ENCODE measurements at places on chromosomes 5 and 9.

- no peak for DNase-seq
Observed at GRCh38 chr5:174411479-174411819, 312.9 kb upstream of the MSX2 start.

- no peak for DNase-seq
Observed at GRCh38 chr5:107228226-107228625, 442.5 kb downstream of the EFNA5 start.

GRCh38 chr9:124130277-124131075 is 118.9 kb downstream of the LHX2 start:
- DNase-seq = no peak

DNA sequence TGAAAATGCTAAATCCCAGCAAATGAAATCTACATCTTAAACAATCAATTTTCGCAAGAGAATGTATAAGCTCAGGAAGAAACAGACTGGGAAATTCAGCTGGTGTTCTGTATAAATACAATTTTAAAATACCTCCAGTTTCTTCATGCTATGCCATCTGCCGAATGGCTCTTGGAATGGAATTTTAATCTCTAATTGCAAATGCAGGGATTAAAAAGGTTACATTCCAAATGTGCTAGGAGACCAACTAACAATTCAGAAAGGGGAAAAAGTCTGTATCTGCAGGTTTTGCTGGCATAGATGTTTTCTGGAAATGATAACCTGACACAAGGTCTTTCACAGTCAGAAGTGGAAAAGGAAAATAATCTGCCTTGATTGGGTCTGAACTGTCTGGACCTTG is 379.7 kb downstream of the MAT2B start:
- DNase-seq = no peak

GRCh38 chr5:54547711-54548250 is 30.2 kb downstream of the SNX18 start:
- no peak for DNase-seq

- no peak for DNase-seq
Observed at GRCh38 chr5:91025956-91026355, 357.2 kb downstream of the ARRDC3 start.

DNA sequence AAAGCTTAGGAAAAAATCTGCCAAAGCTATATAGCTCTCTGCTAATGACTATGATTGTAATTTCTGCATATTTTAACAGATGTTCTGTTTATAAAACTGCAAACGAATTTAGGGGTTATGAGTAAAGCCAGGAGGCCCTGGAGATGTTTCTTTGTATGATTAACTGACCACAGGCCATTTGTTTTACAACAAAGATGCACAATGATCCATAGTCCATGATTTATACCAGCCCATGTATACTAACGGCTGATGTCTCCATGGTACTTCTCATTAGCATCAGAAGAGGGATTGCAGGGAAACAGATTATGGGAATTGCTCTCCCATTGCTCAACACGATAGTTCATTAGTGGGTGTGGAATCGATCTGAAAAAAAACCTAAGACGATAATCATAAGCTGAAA is 78.9 kb downstream of the PPP2R2B start:
- DNase-seq = no peak

DNA sequence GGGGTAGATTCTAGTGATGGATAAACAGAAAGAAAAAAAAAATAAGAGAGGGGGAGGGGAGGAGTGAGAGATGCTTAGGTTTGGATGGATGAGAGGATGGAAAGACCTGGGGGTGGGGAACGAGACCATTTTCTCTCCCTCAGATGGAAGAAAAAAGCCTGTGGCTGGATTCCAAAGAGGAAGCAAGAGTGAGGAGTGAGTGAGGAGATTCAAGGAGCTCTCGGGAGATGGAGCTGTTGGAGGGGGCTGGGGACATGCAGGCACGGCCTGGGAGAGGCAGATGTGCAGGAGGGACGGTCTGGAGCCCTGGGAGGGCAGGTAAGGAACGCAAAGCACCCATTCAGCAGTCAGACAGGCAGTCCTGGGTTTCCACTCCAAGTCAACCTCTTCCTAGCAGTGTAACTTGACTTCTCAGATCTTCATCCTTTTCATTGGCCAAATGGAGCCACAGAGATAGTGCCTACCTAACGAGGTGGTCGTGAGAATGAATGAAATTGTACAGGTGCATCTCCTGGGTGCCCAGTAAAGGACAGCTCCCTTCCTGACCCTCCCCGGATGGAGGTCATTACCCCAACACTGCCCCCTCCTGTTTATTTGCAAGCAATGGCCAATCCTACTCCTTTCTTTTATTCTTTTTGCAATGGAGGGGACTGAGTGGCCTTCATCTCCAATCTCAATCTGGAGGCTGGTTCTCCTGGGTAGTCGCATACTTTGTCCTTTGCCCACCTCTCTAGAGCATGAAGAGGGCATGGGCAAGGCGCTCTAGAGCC is 52.2 kb downstream of the PCDH1 start:
- no peak for DNase-seq

DNA sequence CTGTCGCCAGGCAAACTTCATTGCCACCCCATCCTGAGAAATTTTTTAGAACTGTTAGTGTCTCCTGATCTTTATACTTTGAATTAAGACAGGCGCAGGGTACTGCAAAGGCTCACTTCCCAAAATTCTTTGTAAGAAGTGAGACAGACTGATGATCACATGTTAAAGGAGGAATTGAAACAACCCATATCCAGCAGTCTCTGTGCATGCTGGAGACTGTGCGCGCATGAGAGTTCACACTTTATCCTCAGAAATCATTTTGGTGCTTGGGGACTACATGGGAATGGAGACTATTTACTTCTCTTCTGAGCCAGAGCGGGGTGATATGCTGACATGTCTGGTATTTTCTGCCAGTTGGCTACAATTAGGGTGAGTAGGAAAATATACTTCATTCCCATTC is 91.2 kb downstream of the ZNF474 start:
- no peak for DNase-seq

DNA sequence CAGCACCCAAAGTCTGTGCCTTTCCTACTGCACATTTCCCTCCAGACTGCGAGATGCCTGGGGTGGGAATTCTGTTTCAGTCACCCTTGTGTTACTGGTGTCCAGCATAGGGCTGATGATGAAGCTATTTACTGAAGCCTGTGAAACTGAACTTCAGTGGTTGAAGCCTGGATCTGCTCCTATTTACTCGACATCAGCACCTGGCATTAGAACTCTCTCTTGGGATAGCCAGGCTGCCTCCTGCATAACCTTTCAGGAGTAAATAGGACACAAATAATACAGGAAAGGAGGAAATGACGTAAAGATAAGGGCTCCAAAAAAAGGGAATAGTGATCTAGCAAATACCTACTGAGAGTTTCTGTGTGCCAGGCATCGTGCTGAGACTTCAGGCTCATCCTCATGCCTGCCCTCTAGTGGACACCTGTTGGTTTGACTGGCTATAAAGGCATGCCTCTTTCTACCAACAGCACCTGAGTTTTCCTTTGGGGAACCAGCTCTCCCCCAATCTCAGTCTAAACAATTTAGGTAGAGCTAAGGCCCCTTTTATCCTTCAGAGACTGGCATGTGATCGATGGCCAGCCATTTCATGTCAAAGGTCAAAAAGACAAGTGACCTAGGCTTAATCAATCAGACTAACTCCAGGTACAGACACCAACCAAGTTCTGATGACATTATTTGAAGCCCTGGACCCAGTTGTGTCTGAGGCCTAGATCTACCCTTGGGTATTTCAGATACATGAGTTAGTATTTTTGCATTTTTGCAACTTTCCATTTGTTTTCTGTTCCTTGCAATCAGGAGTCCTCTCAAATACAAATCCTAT is 192.1 kb upstream of the TRIM32 start:
- no peak for DNase-seq

DNA sequence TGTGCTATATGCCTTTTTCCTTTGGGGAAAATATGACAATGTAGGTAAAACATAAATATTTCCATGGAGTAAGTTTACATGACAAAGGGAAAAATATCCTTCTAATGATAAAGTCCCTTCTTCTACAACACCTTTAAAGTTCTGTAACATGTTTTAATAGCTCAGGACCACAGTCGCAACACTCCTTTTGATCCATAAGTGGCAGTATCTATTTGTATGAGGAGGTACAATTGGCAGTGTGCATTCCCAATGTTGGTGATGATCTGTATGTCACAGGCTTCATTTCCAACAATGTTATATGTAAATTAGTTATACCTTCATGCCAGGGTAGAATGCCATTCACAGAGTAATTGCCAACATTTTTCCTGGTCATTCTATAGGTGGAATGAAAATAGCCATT is 127.1 kb upstream of the CCNH start:
- no peak for DNase-seq

DNA sequence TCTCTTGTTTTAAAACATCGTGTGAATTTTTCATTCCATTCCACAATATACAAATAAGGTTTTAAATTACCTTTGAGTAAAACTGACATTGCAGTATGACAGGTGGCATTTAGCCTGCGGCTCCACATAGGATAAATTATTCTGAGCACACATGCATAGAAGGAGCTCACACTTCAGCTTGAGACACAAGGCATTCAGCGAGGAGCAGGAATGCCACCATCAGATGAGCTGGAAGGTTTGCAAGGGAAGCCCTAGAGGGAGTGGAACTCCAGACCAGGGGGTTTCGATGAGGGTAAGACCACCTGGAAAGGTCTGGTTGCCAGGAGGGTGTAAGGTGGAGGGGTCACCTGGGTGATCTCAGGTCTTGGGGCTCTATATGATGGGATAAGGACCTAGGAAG is 259.0 kb upstream of the ADRA1B start:
- DNase-seq = no peak

DNA sequence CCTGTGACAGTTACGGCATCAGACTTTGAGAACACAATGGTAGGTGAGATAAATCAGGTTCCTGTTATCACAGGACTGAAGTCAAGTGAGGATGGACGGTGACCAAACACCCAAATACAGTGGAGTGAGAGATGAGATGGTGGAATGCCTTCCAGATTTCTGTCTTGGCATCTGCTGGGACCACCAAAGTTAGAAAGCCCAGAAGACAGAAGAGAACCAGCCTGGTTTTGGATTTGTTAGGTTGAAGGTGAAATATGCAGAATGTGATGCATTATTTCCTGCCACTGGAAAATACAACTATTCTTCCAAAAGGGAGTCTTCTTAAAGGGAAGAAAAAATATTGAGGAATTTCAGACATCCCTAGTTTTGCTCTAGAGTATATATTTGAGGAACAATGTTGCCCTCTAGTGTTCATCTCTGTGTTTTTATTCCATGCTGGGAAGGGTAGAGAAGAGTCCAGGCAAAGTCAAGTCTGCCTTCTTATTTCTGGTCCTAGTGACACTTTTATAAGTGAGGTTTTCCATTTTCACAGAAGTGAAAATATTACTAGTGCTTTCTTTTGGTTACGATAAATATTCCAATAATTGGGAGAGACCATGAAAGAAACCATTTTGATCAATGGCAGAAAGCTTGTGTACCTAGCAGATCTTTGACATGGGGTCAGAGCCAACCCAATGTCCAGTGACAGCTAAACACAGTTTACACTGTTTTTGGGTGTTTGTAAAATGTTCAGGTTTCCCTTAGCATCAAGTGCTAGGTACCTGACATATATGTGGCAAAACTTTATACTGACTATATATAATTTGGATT is 142.3 kb upstream of the ANKH start:
- no peak for DNase-seq

DNA sequence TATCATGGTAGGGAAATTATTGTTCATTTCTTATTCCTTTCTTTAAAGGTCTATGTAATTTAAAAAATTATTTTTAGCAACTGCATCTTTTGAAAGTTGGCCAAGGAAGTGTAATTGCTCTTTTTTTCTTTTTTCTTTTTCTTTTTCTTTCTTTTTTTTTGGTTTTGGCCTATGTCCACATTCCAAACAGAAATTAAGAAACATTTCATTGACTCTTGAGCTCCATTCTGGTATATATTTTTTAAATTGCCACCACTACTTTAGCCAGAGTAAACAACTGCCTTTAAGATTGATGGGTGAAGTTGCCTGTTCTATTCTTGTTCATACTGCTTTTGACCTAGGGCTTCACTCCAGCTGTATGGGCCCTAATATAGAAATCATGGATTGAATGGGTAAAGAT is 75.8 kb upstream of the TMEM171 start:
- DNase-seq = no peak

- DNase-seq = no peak
Observed at GRCh38 chr5:6900247-6901227, 187.3 kb downstream of the TENT4A start.

- no peak for DNase-seq
Observed at GRCh38 chr5:10567781-10568321, 4.0 kb downstream of the ANKRD33B start.

- no peak for DNase-seq
Observed at GRCh38 chr9:137705906-137706305, 87.1 kb downstream of the EHMT1 start.

DNA sequence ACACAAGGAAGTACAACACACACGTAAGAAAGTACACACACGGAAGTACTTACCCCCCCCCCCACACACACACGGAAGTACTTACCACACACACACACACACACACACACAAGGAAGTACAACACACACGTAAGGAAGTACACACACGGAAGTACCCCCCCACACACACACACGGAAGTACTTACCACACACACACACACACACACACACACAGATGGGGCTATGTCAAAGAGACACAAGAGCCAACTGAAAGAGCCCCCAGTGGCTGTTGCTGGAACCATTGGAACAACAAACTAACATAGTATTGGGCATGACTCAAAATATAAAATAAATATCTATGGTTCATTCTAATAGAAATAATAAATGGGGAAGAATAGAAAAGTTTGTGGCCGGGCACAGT is 4.9 kb upstream of the MAPK9 start:
- DNase-seq = no peak

DNA sequence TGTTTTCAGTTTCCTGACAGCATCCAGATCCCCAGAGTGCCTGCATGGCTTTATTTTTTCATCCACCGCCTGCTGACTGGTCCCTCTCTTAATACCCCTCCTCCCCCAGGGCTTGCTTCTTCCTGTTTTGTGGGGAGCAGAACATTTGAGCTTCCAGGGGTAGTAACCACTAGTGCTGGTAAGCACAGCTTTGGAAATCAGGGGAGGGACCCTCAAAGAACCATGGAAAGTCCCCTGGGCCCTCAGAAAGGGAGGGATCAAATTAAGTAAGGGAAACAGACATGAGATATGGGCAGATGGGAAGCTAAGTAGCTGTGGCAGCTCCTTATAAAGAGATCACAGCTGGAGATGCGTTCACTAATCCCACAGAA is 26.8 kb downstream of the GRIA1 start:
- no peak for DNase-seq

GRCh38 chr5:167720259-167720658 is 571.2 kb upstream of the WWC1 start:
- no peak for DNase-seq

DNA sequence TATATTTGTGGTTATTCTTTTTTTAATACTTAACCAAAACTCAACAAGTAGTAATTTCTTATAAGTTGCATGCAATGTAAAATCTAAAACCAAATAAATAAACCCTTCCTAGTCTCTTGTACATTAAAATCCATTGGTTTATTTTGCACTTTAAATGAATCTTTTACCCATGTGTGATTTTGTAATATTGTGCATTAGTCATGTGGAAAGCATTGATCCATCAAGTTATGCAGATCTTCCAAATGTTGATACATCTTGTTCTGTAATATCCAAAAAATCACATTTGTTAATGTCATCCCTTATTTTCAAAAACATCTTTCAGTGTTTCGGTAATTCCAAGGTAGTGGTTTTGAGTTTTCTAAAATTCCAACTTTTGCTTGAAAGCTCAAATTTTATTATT is 63.3 kb downstream of the CWC27 start:
- DNase-seq = no peak
